ENCODE measurements at places on chromosomes 16 and 17.

DNA sequence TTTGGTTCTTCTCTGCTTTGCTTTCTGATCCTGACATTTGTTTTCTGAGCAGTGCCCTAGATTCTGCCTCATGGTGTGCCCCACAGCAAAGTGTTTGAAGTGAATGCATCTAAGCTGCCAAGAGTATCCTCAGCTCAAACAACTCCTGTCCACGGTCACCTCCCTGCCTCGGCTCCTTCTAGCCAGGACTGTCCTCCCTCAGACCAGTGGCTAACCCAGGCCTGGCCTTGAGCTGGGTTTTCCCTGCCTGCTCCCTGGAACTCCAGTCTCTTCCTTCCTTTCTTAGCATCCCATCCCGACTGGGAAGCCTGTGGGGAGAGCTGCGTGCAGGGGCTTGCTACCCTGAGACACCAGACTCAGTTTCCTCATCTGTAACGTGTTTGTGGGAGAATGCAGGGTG lies 256.5 kb downstream of the GSG1L start:
- DNase-seq, result no peak

DNA sequence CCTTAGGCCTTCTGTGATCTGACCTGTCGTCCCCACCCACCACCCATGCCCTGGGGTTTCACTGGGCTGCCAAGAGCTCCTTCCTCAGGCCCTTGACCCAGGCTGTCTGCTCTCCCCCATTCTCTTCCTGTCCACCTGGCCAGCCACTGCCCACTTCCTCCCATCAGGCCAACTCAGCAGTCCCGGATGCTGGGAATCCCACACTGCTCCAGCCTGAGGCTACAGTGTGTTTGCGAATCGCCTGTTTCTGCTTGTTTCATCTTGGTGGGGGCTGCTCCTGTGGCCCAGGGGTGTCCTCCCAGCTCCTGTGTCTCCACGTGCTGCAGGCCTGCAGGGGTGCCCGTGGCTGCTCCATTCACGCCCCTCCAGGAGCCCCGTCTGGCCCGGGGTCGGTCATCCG lies 839 bp upstream of the METRN start:
- DNase-seq, result no peak

- no peak for DNase-seq
These were observed 392.9 kb upstream of the EEF2KMT start for GRCh38 chr16:5490499-5490898.

GRCh38 chr17:76166168-76166567 lies 25.1 kb upstream of the FOXJ1 start:
- DNase-seq, result no peak

GRCh38 chr16:51440131-51440889 lies 289.2 kb upstream of the SALL1 start:
- DNase-seq, result no peak

- no peak for DNase-seq
These were observed 25.6 kb upstream of the MAP2K6 start for GRCh38 chr17:69388822-69389442.

DNA sequence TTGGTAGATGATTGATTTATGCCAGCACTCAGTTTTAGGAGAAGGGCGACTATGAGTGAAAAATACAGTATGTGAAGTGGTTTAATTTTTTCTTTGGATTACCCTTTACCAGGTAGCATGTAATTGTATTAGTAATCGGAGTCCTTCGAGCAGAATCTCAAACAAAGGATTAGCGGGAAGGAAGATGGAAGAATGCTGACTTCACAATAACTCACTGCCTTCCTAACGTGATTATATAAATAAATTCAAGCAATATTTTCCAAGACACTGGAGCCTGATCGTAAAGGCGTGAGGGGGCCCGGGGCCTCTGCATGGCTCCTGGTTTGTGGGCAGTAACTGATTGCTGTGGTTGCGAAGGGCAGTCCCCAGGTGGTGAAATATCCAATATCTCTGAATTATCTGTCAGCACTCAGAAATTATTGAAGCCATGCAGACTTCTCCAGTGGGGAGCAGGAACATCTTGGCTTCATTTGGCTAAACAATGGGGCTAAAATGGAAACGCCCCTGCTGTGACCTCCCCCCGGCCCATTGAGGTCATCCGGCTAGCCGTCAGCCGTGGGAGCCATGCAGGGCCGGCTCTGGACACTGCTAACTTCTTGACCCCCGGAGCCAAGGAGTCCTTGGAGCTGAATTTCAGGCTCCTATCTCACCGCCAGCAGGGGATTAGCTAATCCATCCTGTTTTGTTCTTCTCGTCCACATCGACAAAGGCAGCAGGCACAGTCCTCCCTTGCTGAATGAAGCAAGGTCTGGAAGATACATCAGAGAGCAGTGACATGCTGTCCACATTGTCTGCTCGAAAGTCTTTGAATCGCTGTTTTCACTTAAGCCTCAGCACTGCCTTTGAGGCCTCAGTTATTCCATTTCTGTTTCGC lies 295.9 kb upstream of the N4BP1 start:
- no peak for DNase-seq

- DNase-seq, result no peak
These were observed 41.5 kb downstream of the USP22 start for GRCh38 chr17:21001111-21001812.

DNA sequence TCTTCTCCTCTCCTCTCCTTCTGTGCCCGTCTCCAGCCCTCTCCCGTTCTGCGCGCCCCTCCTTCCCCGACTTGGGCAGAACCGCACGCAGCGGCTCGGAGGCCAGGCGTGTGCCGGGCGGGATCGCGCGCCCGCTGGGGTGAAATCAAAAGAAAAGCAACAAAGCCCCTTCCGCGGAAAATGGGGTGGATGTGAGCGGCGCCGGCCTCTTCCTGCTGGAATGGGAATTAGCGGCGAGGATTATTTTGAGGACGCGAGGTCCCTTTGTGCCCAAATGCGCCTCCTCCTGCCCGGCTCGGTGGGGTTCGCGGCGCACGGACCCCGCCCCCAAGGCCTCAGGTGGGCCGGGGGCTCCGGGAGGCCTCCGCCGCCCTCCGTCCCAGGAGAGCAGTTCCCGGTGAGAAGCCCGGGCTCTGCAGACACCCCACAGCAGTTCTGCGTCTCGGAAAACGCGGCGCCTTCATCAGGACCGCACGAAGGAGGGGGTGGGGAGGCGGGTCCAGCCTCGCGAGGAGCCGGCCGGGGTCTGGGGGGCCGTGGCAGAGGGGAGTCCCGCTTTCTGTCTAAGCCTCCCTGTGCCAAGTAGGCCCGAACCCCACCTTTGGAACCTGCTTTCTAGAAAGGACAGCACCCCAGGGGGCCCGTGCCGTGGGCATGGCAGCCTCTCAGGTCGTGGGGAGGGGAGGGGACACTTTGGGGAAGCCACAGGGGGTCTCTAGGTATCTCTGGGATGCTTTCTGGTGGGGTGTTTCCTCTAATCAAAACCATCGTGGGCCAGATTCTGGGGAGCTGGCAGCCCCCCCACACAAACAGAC lies 91.0 kb upstream of the CBX4 start:
- DNase-seq, result no peak

- DNase-seq, result no peak
These were observed 23.5 kb upstream of the MAP2K6 start for GRCh38 chr17:69390795-69391501.

DNA sequence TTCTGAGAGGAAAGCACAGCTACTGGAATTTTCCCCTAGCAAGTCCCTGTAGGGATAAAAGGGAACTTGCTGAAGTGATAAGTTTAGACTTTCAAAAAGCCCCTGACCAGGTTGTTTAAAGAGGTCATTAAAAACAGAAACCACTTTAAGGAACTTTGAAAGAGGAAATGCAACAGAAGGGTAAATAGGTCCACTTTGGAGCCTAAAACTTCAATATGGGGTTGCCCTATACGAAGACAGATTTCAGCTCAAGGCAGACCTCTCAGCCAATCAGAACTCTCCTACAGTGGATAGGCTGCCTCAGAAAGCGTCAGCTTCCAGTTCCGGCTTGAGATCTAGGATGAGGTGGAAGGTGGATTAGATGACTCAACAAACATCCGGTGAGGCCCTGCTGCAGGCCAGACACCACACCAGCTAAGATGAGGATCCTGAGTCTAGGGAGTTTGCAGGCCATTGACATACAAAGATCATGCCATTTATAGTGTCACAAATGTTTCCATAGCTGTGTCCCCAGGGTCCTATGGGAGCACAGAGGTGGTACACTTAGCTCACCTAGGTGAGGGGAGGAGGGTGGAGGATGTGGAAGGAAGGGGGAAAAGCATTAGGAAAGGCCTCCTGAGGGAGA lies 7.9 kb upstream of the MFSD6L start:
- no peak for DNase-seq

GRCh38 chr17:27540318-27541101 lies 84.3 kb downstream of the KSR1 start:
- no peak for DNase-seq

GRCh38 chr17:50311112-50311460 lies 34.8 kb upstream of the XYLT2 start:
- no peak for DNase-seq
